MG63 (cell line): ENCODE measurements at places on chromosomes 1 and 21.
A peak's percentile ranks its signal among the peaks of the same experiment; 100 is the strongest.

GRCh38 chr1:31062867-31063380 is 2.6 kb downstream of the PUM1 start:
- no peak for DNase-seq

DNA sequence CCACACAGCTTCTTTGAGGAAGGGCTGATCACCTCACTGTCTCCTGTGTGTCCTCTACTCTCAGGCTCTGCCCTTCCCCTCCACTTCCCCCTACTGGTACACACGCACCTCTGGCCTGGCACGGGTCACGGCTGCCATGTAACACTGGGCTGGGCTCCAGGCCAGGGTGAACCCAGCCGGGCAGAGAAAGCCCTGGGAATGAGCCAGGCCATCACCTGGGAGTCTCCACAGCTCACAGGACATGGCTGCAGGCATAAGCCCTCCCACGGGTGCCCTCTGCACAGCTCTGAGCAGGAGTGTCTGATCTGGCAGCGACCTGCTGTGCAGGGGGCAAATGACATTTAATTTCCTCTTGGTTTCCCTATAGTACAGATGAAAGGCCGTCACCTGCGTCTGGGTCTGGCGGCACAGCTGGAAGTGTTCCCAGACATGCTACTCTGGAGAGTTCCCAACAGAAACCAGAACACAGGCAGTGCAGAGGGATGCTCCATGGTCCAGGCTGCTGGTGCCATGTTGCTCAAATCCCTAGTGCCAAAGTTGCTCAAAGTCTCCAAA is 61.2 kb downstream of the ERI3 start:
- DNase-seq: peak; percentile 14

- DNase-seq: no peak
These were observed 36.0 kb downstream of the C1orf94 start for GRCh38 chr1:34212673-34213072.

- DNase-seq: no peak
These were observed 1.9 kb downstream of the SMIM1 start for GRCh38 chr1:3774276-3774945.

DNA sequence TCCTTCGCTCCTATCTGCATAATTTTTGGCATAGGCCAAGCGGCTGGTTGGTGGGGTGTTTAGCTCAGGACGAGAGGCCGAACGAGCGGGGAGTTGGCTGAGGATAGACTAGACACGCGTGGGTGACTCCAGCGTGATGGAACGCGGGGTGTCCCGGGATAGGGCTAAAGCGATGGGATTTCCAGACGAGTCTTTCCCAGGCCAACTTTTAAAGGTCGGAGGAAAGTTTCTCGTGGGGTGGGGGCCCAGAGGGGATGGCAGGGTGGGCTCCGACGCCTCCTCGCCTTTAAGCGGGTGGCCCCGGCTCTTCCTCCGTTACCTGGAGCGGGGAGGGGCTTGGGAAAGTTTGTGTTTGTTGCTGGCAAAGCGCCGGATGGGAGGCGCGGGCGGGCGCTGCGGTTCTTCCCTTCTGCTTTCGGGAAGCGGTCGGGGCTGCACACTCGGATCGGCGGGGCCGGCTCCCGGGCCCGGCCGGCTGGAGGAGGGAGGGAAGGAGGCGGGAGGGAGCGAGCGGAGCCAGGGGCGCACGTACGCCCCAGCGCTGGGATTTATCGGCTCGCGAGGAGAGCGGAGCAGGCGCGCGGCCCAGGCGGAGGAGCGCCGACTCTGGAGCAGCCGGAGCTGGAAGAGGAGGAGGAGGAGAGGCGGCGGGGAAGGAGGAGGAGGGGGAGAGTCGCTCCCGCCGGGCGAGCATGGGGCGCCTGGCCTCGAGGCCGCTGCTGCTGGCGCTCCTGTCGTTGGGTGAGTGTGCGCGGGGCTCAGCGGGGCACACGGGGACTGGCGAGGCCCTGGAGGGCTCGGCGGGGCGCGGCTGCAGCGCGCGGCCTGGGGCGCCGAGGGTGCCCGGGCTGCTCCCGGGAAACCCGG is at the start of gene PTGFRN:
Gene PTGFRN (plus strand): TSS at position 405 of the 867 bp plus-strand sequence. CDS start 288 bp downstream, at position 693.
- DNase-seq: peak; percentile 77

- no peak for DNase-seq
These were observed 240.9 kb downstream of the KIF26B start for GRCh38 chr1:245395680-245396079.

GRCh38 chr1:170580636-170581440 is 48.9 kb downstream of the GORAB start:
- no peak for DNase-seq
